NCI-H2029 (cell line): ENCODE measurements at places on chromosomes 2 and 18.
A peak's percentile ranks its signal among the peaks of the same experiment; 100 is the strongest.

GRCh38 chr2:9333591-9334171, 89.6 kb downstream of the ITGB1BP1 start:
- DNase-seq = peak; percentile 29

DNA sequence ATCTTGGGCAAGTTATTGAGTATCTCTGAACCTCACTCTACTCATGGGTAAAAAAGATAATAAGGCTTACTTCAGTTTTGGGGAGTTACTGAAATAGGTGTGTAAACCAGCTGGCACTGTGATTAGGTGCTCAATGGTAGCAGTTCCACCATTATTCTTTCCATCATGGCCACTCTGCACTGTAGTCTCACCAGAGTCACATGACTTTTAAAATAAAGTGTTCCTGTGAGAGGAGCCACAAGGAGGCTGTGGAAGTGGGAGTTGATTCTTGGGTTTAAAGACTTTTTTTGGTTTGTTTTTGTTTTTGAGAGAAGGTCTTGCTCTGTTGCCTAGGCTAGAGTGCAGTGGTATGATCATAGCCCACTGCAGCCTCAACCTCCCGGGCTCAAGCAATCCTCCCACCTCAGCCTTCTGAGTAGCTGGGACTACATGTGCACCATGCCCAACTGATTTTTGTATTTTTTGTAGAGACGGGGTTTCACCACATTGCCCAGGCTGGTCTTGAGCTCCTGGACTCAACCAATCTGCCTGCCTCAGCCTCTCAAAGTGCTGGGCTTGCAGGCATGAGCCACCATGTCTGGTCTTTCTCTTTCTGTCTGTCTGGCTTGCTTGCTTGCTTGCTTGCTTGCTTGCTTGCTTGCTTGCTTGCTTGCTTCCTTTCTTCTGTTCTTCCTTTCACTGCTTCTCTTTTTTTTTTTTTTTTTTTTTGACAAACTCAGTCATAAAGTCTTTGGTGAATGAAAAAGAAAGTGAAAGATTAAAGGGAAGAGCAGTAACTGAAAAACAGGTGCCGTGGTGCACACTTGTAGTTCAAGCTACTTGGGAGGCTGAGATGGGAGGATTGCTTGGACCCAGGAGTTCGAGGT, 21.2 kb upstream of the ACVR1 start:
- no peak for DNase-seq

GRCh38 chr18:46761059-46761769, 4.4 kb upstream of the ST8SIA5 start:
- DNase-seq = peak; percentile 68

DNA sequence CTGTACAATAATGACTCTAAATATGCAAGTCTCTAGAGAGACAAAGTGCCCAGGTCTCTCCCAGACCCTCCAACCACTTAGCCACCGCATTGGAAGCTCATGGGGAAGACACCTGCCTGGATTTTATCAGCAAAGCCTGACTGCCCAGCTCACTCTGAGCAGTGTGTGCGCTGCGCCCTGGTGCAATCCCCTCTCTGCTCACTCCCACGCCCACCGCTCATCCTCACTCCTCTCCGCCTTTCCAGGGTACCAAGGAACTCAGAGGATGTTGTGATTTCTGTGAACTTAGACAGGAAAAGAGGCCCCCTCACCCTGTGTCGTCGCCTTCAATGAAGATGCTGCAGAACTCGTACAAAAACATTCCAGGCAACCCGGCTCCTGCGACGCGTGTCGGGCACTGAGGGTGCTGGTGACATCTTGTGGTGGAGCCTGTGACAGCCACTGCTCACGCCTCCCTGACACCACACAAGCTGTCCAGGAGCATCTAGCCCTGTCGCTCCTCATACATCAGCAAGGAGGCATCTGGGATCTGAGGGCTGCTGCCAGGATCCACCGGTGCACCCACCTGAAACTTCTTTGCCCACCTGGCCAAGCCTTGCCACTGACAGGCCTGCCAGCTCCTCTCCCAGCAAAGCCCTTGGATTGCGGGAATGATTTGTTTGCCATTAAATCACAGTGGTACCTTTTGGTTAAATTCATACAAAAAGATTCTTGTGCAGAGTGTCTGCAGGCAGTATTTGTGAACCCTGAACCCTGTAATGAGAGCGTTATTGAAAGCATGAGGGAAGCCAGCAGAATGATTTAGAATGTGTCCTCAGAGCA, 220.4 kb downstream of the ZNF516 start:
- DNase-seq = no peak

DNA sequence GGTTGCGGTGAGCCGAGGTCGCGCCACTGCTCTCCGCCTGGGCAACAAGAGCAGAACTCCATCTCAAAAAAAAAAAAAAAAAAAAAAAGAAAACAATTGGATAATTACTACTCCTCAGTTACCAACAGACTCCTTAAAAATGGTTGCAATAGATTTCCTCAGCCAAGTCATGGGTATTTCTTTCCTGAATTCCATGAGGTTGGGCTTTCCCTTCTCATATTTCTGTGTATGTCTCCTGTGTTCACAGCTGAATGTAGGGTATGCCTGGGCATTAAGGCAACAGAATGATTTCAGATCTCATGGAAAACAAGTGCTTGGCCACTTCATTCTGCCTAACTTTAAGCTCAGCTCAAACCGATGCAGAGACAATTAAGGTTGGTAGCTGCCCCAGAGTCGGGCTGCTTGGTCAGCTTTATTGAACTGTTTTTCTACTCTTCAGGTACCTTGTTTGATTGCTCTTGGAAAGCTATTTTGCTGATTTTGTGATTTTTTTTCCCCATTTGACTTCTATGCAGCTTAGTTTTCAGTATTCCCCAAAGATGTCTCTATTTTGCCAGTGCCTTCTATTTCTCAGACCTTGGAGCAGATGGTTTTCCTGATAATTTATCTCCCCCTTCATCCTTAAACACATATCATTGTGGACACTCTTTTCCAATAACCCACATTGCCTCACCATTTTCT, 24.8 kb downstream of the KIF5C start:
- peak; percentile 34 for DNase-seq

- no peak for DNase-seq
Observed at GRCh38 chr2:135898234-135898786, 22.1 kb upstream of the MCM6 start.

GRCh38 chr2:227706859-227707258, 11.0 kb downstream of the SLC19A3 start:
- no peak for DNase-seq

DNA sequence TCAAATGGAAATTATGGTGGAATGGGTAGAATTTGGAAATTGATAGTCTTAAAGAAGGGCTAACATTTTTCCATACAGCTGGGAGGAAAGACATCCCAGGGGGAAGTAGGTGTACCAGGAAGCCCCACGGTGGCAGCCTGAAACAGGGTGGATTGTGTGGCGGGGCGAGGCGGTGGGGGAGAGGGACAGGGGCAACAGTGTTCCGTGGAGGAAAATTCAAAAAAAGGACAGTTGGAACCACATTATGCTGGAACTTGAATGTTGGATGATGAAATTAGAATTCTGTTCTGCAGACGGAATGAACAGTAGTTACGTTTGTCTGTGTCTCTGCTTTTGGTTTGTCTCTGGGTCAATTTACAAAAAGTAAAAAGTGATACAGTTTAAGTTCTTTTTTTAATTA, 10.6 kb upstream of the CIB4 start:
- no peak for DNase-seq

DNA sequence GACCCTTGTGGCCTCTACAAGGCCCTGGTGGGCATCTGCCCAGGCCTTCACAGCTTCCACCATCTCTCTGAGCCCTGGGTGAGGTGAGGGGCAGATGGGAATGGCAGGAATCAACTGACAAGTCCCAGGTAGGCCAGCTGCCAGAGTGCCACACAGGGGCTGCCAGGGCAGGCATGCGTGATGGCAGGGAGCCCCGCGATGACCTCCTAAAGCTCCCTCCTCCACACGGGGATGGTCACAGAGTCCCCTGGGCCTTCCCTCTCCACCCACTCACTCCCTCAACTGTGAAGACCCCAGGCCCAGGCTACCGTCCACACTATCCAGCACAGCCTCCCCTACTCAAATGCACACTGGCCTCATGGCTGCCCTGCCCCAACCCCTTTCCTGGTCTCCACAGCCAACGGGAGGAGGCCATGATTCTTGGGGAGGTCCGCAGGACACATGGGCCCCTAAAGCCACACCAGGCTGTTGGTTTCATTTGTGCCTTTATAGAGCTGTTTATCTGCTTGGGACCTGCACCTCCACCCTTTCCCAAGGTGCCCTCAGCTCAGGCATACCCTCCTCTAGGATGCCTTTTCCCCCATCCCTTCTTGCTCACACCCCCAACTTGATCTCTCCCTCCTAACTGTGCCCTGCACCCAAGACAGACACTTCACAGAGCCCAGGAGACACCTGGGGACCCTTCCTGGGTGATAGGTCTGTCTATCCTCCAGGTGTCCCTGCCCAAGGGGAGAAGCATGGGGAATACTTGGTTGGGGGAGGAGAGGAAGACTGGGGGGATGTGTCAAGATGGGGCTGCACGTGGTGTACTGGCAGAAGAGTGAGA, 2.0 kb downstream of the PROC start:
- no peak for DNase-seq

- no peak for DNase-seq
Observed at GRCh38 chr18:59354731-59355130, 4.3 kb downstream of the LMAN1 start.

GRCh38 chr2:29106980-29107388, 8.2 kb upstream of the CLIP4 start:
- no peak for DNase-seq

DNA sequence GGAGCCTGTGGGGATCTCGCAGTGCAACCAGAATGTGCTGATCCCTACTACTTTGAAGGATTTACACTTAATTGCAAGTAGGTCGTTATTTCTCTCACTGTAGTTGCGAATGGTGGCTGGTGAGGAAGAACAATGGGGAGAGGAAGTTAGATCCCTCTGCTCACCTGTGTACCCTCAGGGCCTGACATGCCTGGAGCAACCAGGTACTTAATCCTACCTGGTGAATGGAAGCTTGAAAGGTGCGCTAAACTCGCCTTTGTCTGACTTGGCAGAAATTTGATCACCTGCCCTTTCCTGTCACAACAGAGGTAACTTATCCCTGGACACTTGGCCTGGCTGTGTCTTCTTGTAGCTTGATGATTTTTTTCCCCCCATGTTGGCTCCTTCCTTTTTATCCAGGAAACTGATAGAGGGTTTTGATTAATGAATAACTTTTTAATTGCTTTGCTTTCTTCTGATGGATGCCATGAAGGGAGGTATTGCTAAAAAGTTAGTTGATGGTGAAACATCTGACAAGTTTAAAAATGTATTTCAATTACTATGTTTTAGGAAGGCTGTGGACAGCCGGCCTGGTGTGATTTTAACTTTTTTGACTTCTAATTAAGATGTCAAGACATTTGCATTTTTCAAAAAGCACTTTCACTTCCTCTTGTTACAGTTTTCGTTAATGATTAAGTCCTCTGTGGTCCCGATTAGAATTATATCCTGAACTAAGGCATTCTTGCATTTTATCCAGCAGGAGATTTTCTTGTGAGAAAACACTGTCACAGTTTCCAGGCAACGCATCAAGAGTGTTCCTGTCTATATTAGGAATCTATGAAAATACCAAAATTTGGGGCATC, 9.2 kb downstream of the SGPP2 start:
- peak; percentile 66 for DNase-seq

DNA sequence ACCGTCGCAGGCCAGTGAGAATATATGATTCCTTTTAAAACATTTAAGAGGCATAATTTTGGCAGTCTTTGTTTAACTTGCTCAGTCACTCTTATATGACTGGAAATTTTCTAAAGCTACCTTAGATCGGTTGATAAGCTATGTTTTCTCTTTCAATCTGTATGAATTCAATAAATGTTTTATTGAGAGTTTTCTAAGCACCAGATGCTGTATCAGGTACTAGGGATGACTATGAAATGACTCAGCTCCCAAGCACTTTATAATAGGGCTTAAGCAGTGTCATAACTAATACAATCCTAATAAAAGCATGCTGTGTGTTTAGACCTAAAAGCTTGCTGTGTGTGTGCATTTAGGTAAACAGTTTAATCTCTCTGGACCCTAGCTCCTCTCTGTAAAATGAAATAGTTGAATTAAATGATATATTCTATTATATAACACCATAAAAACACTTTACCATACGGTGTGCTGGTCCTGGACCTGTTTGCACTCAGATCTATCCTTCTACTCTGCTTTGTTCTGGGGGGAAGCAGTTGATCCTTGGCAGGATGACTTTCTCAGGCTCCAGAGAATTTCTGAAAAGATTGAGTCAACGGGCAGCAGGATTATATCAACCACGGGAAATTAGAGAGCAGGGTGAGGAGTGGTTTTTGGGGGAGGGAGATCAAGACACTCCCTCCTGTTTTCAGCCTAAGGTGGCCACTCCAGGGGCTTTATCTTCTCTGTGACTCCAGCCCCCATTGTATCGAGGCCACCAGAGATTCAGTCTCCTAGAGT, 26.1 kb upstream of the SLC38A11 start:
- DNase-seq = no peak

DNA sequence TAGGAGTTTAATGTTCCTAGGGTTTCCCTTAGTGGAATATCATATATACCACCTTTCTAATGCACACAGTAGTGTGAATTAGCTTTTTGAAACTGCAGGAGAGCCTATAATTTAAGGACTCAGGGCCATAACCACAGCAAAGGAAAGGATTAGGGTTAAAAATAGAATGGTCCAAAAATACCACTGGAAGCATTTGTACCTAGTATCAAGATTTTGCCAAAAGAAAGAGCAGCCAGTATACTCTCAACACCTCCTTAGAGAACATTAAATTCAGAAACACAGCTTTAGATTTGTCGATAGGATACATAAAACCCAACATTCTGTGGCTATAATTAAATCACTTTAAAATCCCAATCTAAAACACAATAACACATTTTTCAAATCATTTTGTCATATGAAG, 634.9 kb downstream of the EPHA4 start:
- DNase-seq = no peak

- DNase-seq = peak; percentile 56
Observed at GRCh38 chr2:74441690-74442482, at the start of gene RTKN. Gene RTKN, minus strand, starts transcription at chr2:74441937. Its CDS starts 121 bp downstream, at chr2:74441816.
